ENCODE measurements at places on chromosomes 4 and X. TPM values are rescaled to one million over a fixed set of nuclear protein-coding genes. Genes with fewer than 3 reads are reported as not detected.

DNA sequence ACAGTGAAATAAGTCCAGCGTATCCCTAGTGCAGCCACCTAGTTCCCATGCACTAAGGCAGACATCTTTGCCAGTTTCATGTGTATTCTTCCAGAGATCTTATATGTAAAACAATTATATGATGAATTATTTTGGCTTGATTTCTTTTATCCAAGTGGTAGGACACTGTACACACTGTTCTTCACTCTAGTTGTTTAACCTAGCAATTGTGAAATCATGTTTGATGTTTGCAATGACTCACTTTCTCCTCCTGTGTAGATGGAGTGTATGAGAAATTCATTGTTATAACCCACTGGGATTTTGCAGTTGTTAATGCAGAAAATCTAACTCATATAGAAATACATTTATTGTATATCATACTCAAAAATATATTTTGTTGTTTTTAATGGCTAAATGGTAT lies 17.5 kb upstream of the TBC1D1 start:
- DNase-seq, result no peak

- no peak for DNase-seq
Measured at GRCh38 chr4:156113138-156113765, 159.6 kb upstream of the CTSO start.

The RPL34 gene
- 1,116 TPM for total RNA-seq

- no peak for DNase-seq
Measured at GRCh38 chr4:27005501-27005900, 144.9 kb downstream of the STIM2 start.

- DNase-seq, result no peak
Measured at GRCh38 chr4:111268769-111269414, 646.0 kb upstream of the PITX2 start.

- DNase-seq, result no peak
Measured at GRCh38 chr4:173357939-173358338, 12.8 kb upstream of the SAP30 start.

DNA sequence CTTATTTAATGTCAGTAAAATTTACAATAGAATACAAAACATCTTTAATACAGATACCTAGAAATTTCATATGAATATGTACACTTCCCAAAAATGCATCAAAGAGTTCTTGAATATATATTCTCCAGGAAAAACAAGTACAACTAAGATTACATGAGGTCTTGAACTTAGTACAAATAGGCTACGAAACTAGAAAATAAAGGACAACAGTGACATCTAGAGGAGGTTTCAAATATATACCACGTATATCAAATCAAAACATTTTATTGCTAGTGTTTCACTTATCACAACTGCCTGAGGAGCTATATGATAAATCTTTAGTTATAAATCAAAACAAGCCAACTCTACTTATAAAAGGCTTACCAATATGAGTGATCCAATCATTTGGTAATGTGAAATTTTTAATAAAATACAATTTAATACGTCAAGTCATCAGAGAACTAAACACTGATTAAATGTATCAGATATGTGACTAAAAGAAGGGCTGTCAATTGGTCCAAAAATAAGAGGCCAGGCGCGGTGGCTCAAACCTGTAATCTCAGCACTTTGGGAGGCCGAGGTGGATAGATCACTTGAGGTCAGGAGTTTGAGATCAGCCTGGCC lies 36.6 kb downstream of the ANAPC10 start:
- DNase-seq, result no peak

DNA sequence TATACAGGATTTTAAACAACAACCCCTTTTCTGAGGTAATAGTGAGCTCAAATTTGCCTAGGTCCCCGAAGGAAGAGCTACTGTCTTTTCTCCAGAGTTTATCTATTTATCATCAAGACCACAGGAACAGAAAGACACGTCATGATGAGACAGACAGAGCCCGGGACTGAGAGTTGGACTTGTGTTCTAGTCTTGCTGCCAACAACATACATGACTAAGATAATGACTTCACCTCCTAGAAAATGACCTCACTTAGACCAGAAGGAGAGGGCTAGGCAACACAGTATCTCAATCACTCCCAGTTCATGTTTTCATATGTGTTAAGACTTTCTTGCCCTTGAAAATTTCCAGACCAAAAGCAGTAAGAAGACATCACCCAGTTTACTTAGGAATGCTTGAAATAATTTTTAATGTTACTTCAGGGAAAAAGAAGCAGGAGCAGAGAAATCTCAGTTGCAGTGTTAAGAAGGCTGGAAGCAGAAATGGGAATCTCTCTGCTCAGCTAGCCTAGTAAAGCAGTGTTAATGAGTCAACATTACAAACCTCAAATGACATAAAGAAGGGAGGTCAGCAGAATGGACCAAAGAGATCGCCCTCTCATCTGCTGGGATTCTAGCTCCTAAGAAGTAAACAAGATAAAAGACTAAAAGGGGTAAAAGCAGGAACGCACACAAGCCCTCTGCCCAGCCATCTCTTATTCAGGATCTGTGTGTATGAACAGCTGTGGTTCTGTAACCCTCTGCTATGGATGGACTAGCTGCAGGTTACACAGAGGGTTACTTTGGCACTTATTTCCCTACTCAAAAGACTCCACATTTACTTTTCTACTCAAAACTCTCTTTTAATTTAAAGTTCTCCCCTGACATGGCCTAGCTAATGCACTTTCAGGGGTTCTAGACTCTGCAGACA lies 24.8 kb downstream of the PDGFC start:
- no peak for DNase-seq

- peak; percentile 85 for DNase-seq
Measured at GRCh38 chrX:40132751-40133150, 35.0 kb upstream of the BCOR start.

DNA sequence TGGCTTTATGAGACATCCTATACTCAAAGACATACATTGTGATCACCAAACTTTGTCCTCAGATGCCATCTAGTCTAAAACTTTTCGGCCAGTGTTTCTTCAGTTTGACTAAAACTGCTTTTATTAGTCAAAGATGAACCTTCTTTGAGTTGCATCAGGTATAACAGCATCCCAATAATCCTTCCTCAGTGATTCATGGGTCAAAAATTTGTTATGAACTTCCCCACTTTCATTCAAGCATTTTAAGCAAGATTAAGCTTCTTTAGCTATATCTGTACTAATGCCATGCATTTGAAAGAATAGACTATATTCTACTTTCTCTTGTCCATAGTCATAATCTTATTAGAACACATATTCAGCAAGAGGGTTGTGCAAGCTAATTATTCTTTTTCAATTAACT lies 1070.4 kb upstream of the ADGRL3 start:
- DNase-seq, result no peak

GRCh38 chr4:98204236-98204553 lies 57.0 kb upstream of the RAP1GDS1 start:
- no peak for DNase-seq

- no peak for DNase-seq
Measured at GRCh38 chr4:26729547-26729946, 131.1 kb upstream of the STIM2 start.

The TEX13D gene
- total RNA-seq, result not detected

GRCh38 chrX:16138108-16138427 lies 14.7 kb downstream of the GRPR start:
- no peak for DNase-seq

GRCh38 chr4:61200187-61200915 lies at the start of gene ADGRL3:
TSS of gene ADGRL3 (plus strand) at chr4:61200326.
- DNase-seq, result peak; percentile 85

- no peak for DNase-seq
Measured at GRCh38 chr4:185275501-185275900, 66.1 kb downstream of the SNX25 start.

DNA sequence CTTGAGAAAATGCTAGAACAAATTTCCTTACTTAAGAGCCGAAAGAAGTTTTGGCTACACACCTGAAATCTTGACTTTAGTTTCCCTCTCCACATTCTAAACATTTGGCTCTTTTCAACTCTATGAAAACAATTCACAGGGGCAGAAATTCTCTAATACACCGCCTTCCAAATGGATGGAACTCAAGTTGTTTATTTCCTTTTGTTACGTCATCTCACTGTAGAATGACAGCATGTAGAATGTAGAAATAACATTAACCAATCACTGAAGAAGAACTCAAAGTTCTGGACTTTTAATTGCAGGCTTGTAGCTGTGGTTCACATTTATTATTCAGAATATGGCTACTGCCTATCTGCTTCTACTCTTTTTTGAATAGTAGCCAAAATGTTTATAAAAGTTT lies 1.9 kb downstream of the DMP1 start:
- no peak for DNase-seq

- no peak for DNase-seq
Measured at GRCh38 chr4:85812776-85813175, 337.8 kb downstream of the ARHGAP24 start.

The MAGEB10 gene
- not detected for total RNA-seq

- no peak for DNase-seq
Measured at GRCh38 chr4:83473966-83474365, 10.9 kb downstream of the ABRAXAS1 start.

- no peak for DNase-seq
Measured at GRCh38 chr4:1898007-1898406, 26.8 kb downstream of the NSD2 start.

The ADAM29 gene
- total RNA-seq, result not detected

DNA sequence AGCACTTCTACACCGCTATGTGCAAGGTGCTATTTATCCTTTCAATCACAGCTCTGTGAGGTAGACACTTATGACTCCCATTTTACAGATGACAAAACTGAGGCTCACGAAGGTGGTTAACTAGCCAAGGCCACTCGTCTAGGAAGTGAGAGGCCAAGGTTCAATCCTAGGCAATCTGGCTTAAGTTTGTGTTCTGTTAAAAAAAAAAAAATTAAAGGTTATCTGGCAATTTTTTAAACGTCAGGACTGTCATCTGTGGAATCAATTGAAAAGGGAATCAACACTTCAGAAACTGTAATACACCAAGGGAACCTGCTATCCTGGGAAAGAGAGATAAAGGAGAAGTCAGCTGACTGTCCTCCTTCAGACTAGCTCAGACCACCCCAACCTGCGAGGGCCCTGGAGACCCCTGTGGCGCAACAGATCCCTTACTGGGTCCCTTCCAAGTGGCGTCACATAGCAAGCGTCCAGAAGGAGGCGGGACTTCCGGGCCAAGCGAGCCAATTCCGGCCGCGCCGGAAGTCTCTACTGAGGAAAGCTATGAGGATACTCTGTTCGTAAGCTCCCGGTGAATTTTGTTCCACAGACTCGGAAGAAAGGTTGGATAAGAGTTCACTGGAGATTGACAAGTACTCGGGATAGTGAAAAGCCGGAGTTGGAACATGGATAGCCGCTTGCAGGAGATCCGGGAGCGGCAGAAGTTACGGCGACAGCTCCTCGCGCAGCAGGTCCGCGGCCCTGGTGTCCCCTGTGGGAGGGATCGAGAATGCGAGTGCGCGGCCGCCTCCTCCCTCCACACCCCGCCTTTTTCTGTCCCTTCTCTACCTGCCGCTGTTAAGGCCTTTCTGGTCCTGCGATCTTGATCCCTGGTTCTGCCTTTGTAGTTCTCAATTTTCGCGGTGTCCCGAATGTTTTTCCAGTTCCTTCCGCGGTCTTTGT lies at the start of gene METTL14:
Gene METTL14 (plus strand): TSS at position 520 of the 939 bp plus-strand sequence. CDS start 143 bp downstream, at position 663.
- peak; percentile 97 for DNase-seq

The CDKL2 gene
- 2.8 TPM for total RNA-seq

The PNPLA4 gene
- 9.5 TPM for total RNA-seq

DNA sequence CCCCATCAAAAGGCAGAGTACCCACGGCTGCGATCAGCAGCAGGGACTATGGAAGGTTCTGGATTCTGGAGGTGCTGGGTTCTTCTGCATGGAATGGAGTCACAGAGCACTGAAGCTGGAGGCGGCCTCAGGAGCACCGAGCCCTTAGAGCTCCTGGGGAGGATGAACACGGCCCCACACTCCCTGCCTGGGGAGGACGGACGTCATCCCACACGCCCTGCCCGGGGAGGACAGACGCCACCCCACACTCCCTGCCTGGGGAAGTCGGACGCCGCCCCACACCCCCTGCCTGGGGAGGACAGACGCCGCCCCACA lies 9.9 kb downstream of the LRPAP1 start:
- peak; percentile 22 for DNase-seq

The MAGEC1 gene
- not detected for total RNA-seq

DNA sequence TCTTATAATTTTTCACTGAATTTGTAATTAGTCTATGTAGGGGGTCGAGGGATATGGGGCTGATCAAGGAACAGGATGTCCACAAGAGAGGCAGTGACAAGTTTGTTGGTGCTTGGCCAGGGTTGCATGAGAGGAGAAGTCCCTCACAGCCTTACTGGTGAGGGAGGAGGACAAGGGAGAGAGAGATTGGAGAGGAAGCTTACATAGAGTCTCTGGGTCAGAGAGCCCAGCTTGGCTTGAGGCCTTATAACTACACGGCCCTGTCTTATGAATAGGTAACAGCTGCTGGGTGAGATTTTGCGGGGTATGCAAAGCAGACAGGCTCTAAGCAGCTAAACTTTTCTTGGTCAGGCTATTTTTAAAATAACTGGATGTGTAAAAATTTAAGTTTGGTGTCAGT lies 37.9 kb upstream of the OTUD4 start:
- no peak for DNase-seq

GRCh38 chr4:110988722-110989121 lies 365.8 kb upstream of the PITX2 start:
- no peak for DNase-seq

DNA sequence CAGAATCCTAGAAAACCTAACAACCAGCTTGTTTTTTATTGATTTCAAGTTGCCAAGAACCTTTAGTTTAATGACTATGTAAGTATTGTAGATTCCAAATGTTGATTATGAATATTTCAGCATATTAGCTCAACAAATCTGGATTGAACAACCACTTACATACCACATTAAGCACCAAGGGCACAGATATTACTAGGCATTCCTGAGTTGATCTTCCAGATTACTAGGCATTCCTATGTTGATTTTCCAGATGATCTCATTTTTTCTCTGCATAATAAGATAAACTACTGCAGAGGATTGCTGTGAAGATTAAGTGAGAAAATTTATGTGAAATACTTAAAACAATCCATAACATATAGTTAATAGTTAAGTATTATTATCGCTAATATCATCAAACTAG lies 17.4 kb upstream of the DCAF8L1 start:
- DNase-seq, result no peak

The CPZ gene
- total RNA-seq, result 3.8 TPM

DNA sequence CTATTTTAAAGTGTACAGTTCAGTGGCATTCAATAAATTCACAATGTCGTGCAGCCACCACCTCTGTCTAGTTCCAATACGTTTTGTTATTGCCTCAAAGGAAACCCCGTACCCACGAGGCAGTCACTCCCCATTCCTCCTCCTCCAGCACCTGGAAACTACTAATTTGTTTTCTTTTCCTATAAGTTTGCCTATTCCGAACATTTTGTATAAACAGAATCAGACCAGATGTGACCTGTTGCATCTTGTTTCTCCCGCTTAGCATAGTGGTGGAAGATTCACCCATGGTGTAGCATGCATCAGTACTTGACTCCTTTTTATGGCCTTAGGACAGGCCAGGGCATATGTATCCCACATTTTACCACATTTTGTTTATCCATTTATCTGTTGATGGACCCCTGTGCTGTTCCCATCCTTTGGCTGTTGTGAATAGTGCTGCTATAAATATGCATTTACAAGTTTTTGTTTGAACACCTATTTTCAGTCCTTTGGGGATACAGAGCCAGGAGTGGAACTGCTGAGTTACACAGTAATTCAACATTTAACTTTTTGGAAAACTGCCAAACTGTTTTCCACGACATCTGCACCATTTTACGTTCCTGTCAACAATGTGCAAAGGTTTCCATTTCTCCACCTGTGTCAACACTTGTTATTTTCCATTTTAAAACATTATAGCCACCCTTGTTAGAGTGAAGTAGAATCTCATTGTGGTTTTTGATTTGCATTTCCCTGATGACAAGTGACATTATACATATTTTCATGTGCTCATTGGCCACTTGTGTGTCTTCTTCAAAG lies 57.8 kb upstream of the STX18 start:
- DNase-seq, result no peak

Data from aorta (tissue), 5 donors.